ENCODE measurements at places on chromosomes 4 and X.

DNA sequence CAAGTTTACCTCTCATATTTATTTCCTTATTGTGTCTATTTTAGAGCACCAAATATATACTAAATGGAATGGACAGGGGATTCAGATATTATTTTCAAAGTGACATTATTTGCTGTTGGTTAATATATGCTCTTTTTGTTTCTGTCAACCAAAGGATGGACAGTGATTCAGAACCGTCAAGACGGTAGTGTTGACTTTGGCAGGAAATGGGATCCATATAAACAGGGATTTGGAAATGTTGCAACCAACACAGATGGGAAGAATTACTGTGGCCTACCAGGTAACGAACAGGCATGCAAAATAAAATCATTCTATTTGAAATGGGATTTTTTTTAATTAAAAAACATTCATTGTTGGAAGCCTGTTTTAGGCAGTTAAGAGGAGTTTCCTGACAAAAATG lies 6.2 kb downstream of the FGB start:
- DNase-seq: no peak

DNA sequence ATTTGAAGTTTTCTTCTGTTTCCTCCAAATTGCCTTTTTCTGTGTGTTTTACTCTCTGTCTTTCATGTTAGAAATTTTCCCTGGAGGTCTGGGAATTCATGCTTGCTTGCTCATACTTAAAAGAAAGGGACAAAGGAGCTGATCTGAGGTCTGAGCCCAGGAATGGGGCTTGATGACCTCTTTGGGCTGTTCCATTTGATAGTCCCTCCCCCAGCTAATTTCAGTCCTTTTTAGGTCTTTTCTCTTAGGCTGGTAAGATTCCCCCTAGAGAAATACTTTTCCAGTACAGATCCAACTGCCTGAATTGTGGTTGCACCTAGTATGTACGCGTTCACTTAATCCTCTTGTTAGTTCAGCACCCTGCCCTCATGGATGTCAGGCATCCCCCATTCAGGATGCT lies 5.5 kb upstream of the PIGA start:
- no peak for DNase-seq

GRCh38 chr4:7956934-7957656 lies 17.4 kb upstream of the AFAP1 start:
- no peak for DNase-seq

DNA sequence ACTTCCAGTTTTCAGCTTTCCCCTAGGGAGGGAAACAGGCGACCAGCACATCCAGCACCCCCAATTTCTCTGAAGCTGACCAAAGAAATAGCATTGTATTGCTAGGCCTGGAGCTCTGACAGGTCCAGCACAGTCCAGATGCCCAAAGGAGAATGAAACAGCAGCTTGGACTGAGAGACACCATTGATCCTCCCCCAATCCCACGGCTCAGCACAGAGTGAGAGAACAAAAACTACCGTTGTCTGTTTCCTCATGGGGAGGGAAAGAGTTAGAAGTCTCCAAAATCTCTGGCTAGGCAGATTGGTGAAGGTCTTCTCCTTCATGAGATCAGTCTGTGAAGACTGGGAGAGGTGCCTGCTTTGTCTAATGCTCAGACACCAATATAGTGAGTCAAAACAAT lies 8.6 kb downstream of the TCEAL7 start:
- DNase-seq: no peak

All from NCI-H1105 (cell line).